HCT116 (cell line): ENCODE measurements at places on chromosomes 13 and 19. TPM values are rescaled to one million over a fixed set of nuclear protein-coding genes. Genes with fewer than 3 reads are reported as not detected.
A peak's percentile ranks its signal among the peaks of the same experiment; 100 is the strongest.

DNA sequence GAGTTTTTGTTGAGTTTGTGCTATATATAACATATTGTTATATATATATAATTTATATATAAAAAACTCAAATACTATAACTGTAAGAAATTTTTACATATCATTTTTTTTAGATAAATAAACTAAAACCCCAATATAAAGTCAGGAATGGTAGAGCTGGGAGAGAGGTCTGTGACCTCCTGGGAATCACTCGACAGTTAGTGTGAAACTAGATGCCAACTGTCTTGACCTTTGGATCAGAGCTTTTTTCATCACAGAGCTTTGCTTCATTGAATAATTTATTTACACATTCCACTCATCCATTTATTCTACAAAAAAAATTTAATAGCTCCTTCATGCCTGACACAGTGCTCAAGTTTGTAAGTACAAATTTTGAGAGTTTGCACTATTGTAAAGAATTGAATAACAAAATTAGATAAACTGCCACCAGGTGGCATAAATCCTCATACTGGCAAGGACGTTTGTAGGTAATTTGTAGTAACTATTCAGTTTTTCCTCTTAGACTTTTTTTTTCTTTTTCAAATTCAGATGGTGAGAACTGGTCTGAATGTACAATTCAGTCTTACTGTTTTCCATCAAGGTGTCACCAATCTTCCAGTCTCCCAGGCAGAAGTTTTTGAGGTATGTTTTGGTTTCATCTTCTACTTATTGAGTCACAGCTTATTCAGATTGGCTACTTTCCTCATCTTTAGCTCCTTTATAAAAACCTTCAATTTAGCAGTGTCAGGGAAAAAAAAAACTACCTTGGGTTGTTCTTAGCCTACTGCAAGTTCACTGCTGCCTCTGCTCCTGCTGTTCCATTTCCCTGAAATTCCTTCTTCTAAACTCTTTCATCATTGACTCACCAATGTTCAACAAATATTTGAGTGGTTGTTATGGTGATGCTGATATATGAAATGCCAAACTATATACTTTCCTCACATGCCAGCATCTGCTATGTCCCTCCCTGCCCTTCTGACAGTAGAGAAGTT is 28.7 kb downstream of the LACC1 start:
- no peaks in the 10 kb centered on the region for H3K27me3 ChIP-seq
- peak; percentile 37 for DNase-seq
- H3K27ac ChIP-seq = no peak overlapping the region
- H3K4me3 ChIP-seq = no peak overlapping the region
- no peaks in the 10 kb centered on the region for H3K36me3 ChIP-seq

The PALM gene
- 43.7 TPM for total RNA-seq

The SHANK1 gene
- 3.0 TPM for total RNA-seq

- H3K27me3 ChIP-seq = no peaks in the 10 kb centered on the region
- DNase-seq = no peak
- no peaks in the 10 kb centered on the region for H3K36me3 ChIP-seq
- H3K4me3 ChIP-seq = no peak overlapping the region
- no peak overlapping the region for H3K27ac ChIP-seq
- no peaks in the 10 kb centered on the region for H3K4me1 ChIP-seq
Measured at GRCh38 chr19:23527797-23528196, 132.5 kb upstream of the ZNF91 start.

DNA sequence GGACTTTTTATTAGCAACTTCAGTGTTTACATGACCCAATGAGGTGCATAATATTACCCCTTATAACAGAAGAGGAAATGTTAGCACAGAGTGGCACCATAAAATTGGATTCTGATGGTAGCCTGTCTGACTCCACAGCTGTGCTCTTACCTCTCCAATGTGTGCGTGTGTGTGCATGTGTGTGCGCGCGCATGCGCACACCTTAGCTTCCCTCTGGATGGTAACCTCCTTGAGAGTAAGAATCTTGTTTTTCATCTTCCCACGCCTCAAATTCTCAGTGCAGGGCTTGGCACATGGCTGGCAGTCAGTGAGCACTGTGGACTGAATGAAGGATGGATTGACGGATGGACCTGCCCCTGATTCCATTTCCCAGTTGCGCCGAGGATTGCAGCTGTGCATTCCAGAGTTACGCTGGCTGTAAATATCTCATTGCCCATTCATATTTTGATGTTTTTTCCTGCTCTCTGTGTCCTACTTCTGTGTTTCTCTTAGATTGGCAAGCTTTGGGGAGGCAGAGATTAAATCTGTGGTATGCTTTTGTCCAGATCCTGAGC is 99.2 kb upstream of the WASF3 start:
- H3K27ac ChIP-seq = no peak overlapping the region
- no peak overlapping the region for H3K4me3 ChIP-seq
- no peaks in the 10 kb centered on the region for H3K36me3 ChIP-seq
- peaks cover 21% of the 10 kb centered on the region; the same call in 1 of the 2 replicates for H3K27me3 ChIP-seq

- peaks cover 26% of the 10 kb centered on the region for H3K4me1 ChIP-seq
- H3K4me3 ChIP-seq = peak overlapping the region; percentile 77
- H3K36me3 ChIP-seq = no peaks in the 10 kb centered on the region
- no peaks in the 10 kb centered on the region for H3K27me3 ChIP-seq
- H3K27ac ChIP-seq = peak overlapping the region; percentile 91
- DNase-seq = no peak
Measured at GRCh38 chr19:43618921-43619261, 538 bp downstream of the ZNF428 start.

DNA sequence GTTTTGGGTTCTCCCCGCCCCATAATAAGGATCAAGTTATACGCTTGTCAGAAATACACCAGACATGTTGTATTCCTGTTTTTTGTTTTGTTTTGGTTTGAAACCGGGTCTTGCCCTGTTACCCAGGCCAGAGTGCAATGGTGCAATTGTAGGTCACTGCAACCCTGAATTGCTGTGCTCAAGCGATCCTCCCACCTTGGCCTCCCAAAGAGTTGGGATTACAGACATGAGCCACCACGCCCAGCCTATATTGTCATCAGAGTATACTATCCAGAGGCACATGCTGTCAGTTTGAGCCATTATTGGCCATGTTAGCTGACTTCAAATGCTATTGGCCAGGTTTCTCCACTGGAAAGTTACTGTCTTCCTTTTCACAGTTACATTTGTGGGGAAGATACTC is 9.8 kb downstream of the SAFB start:
- H3K4me3 ChIP-seq = no peak overlapping the region
- no peak overlapping the region for H3K27ac ChIP-seq
- DNase-seq = no peak
- H3K27me3 ChIP-seq = no peaks in the 10 kb centered on the region
- no peaks in the 10 kb centered on the region for H3K4me1 ChIP-seq

GRCh38 chr13:31234729-31235128 is 35.0 kb downstream of the B3GLCT start:
- no peaks in the 10 kb centered on the region for H3K27me3 ChIP-seq
- H3K4me3 ChIP-seq = no peak overlapping the region
- no peaks in the 10 kb centered on the region for H3K4me1 ChIP-seq
- no peak overlapping the region for H3K27ac ChIP-seq
- H3K36me3 ChIP-seq = no peaks in the 10 kb centered on the region

- H3K4me1 ChIP-seq = no peaks in the 10 kb centered on the region
- no peak for DNase-seq
- H3K27ac ChIP-seq = no peak overlapping the region
- H3K27me3 ChIP-seq = no peaks in the 10 kb centered on the region
- peaks cover 2% of the 10 kb centered on the region; the same call in 1 of the 2 replicates for H3K36me3 ChIP-seq
Measured at GRCh38 chr19:38203197-38203596, 20.8 kb downstream of the DPF1 start.

- no peak overlapping the region for H3K4me3 ChIP-seq
- H3K27me3 ChIP-seq = no peaks in the 10 kb centered on the region; the same call in 1 of the 2 replicates
- DNase-seq = no peak
- H3K36me3 ChIP-seq = no peaks in the 10 kb centered on the region
- no peak overlapping the region for H3K27ac ChIP-seq
- no peaks in the 10 kb centered on the region for H3K4me1 ChIP-seq
Measured at GRCh38 chr13:108276060-108276459, 6.5 kb downstream of the TNFSF13B start.

The ASPDH gene
- total RNA-seq = not detected

The SPACA4 gene
- not detected for total RNA-seq

GRCh38 chr13:83943530-83944279 is 61.4 kb upstream of the SLITRK1 start:
- no peaks in the 10 kb centered on the region for H3K4me1 ChIP-seq
- H3K27me3 ChIP-seq = no peaks in the 10 kb centered on the region

DNA sequence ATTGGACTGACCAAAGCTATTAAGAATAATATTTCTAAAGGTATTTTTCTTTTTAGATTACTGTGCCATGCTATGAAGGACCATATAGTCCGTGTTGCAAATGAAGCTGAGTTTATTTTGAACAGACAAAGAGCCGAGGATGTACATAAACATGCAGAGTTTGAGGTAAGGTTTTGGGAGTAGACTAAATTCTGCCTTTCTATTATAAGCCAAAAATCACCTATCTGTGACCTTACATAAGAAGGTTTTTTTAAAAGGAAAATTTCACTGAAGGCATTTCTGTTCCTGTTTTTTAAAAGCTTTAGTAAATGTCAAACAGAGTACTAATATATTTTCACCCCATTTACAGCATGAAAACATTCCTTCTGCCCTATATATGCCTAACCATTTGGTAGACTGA is 127.4 kb downstream of the MAB21L1 start:
- no peak overlapping the region for H3K4me3 ChIP-seq
- H3K27ac ChIP-seq = no peak overlapping the region
- peaks cover 12% of the 10 kb centered on the region for H3K4me1 ChIP-seq
